Fibroblast of skin of scalp (primary cell): ENCODE measurements at places on chromosomes 11 and 22.

DNA sequence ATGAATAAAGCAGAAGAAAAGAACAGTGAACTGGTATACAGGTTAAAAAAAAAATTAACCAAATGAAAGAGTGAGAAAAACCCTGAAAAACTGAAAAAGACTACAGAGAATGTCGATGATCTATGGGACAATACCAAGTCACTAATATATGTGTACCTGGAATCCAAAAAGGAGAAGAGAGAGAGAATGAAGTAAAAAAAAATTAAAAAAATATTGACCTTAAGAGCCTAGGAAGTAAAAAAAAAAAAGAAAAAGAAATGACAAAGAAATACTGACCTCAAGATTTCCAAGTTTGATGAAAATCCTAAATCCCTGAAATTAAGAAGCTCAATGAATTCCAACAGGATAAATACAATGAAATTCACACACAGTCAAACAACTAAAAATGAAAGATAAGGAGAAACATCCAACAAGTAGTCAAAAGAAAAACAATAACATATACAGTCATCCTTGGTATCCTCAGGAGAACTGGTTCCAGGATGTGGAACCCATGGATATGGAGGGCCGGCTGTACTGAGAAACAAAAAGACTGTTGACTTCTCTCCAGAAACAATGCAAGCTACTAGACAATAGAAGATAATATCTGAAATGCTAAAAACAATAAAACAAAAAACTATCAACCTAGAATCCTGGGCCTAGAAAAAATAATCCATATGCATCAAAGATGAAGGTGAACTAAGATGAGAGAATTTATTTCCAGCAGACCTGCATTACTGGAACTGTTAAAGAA is 33.5 kb upstream of the SERPIND1 start:
- no peak for DNase-seq

- DNase-seq, result no peak
These were observed 103.1 kb downstream of the TEAD1 start for GRCh38 chr11:12777208-12777874.

DNA sequence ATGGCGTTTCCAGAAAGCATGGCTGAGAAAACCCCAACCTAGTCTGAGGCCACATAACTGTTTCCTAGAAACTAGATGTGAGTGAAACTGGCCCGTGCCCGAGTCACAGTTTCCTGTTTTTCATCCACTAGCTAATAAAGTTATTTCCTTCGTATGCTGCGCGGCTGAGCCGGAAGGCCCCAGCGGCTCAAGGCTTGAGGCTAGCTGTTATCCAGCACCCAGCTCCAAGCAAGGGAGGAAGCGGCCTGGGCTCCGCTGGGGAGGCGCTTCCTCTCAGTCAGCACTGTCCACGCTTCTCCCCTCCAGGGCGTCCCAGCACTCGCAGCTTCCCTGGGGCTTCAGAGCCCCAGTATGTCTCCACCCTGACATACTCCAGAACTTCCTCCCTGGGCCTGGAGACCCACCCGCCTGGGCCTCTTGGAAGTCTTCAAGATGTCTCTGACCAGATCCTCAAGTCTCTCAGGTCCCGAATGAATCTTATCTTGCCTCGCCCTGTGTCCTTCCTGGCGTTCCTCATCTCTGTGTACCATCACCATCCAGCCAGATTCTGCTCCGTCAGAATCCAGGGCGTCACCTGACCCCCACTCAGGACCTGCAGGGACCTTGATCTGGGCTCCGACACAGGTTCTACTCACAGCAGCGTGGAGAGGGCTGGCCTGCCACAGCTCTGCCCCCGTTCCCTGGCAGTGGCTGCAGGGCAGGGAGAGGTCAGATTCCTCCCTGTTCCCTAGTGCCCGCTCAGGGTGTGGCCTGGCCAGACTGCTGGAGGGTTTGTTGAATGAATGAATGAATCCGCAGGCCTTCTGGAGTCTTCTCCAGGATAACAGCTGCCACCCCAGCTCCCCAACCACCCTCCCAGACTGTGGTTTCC is 81.9 kb downstream of the LRRC32 start:
- no peak for DNase-seq

GRCh38 chr11:82004537-82005213 is 729.0 kb downstream of the FAM181B start:
- DNase-seq, result peak; percentile 2

GRCh38 chr11:92978271-92979111 is 9.0 kb downstream of the MTNR1B start:
- no peak for DNase-seq

DNA sequence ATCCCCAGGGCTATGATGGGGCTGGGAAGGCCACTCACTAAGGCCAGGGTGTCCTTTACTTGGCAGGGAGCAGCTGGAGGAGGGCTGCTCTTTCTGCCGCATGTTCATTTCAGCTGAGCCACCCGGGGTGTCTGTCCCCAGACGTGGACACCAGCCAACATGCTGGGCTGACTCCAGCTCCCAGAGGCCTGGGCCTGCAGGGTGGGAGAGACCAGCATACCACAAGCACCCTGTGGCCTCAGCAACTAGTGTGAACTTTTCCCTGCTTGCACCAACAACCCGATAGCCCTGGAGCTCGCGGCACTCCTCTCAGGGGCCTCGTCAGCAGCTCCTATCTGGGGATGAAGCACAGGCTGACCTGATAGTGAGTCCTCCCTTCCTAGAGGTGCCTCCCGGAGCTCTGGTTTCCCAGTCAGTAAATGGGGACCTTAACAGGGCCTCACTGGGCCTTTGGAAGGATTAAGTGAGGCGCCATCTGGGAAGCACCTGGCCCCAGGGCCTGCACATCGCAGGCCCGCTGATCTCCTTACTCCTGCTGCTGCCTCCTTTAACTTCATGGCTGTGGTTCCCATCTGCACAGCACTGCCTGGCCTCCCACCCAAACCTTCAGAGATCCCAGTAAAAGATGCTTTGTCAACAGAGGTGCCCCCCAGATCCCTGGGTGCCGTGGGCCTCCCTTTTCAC is 83.4 kb downstream of the GALNT18 start:
- no peak for DNase-seq

- no peak for DNase-seq
These were observed 846.6 kb upstream of the ANO3 start for GRCh38 chr11:25485315-25485714.

DNA sequence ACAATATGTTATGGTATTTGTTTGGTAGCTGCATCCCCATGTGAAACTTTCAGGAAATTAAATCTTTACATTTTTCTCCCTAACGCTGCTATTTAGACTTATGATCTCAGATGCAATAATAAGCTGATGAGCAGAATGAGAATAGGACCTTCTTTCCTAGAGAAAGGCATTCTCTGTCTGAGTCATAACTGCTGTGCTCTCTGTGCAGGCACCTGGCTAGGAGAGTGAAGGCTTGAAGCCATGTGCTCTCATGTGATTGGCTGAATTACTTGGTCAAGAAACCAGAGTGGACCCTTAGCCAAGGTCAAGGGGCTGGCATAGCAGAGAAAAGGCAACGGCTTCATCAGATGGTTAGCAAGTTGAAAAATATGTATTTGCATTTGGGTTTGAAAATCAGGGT is 185.0 kb downstream of the ADAMTS15 start:
- DNase-seq, result no peak

DNA sequence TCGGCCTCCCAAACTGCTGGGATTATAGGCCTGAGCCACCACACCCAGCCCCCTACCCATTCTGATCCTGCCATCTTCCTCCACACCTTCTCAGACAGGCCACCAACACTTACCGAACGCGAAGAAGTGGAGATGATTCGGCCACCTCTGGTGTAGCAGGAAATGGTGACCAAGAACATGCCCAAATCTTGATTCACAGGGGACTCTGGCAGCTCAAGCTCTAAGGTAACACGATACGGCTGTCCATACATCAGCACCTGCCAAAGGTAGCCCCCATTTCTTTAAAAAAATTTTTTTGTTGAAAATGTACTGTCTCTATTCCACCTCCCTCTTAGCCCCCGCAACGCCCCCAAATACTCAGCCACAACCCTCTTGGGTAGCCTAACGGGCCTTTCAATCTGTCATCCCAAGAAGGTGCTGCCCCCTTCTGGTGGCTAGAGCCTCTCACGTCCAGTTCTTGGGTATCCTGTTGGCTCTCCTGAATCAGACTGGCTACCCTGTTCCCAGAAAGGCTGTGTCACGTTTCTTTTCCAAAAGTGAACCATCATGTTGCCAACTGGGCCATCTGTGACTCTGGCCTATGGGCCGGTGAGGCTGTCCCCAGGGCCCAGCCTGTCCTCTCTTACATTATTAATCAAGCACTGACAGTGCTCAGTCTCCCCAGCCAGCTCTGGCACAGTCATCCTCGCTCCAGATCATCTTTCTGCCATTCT is 5.3 kb upstream of the LRRN4CL start:
- DNase-seq, result peak; percentile 76

DNA sequence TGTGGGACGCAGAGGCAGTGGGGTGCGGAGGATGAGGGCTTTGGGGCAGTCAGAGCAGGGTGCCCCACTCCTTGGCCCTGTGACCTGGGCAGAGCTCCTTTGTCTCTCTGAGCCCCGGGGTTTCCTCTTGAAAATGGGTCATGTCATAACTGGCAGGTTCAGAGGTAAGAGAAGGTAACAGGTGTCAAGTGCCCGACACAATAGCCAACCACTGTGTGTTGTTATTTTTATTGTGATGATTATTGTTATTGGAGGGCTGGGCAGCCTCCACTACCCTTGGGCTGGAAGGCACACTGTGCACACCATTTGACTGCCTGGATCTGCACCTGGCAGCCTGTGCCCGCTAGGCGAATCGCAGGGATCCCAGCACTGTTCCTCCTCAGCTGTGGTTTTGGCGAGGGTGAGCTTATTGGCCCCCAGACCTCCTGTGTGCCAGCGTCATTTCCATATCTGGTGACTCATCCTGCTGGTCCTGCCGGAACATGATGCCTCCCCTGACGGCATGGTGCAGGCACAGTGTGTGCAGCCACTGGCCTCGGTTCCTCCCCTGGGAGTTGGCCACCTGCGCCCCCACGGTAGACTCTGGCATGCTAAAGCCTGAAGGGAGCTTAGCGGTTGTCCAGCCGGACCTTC is 15.4 kb upstream of the SOX10 start:
- DNase-seq, result peak; percentile 28

- DNase-seq, result peak; percentile 79
These were observed 3.1 kb upstream of the MN1 start for GRCh38 chr22:27804470-27805297.

GRCh38 chr22:39284142-39284980 is 35.1 kb downstream of the RPL3 start:
- no peak for DNase-seq

DNA sequence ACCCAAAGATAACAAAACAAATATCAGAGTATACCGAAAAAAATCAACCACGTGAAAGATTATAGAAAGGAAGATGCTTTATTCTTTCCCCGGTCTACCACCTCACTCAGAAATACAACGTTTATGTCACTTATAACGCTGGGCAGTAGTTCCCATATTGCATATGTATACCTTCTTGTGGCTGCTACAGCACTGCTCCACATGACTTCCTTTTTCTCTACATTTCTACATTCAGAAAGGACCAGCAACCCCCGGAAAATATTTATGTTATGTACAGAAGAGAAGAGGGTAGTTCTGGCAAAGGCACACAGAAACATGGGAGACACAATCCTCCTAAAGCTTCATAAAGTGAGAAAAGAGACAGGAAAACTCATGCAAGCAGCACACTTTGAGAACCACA is 56.8 kb downstream of the MTMR2 start:
- DNase-seq, result no peak

DNA sequence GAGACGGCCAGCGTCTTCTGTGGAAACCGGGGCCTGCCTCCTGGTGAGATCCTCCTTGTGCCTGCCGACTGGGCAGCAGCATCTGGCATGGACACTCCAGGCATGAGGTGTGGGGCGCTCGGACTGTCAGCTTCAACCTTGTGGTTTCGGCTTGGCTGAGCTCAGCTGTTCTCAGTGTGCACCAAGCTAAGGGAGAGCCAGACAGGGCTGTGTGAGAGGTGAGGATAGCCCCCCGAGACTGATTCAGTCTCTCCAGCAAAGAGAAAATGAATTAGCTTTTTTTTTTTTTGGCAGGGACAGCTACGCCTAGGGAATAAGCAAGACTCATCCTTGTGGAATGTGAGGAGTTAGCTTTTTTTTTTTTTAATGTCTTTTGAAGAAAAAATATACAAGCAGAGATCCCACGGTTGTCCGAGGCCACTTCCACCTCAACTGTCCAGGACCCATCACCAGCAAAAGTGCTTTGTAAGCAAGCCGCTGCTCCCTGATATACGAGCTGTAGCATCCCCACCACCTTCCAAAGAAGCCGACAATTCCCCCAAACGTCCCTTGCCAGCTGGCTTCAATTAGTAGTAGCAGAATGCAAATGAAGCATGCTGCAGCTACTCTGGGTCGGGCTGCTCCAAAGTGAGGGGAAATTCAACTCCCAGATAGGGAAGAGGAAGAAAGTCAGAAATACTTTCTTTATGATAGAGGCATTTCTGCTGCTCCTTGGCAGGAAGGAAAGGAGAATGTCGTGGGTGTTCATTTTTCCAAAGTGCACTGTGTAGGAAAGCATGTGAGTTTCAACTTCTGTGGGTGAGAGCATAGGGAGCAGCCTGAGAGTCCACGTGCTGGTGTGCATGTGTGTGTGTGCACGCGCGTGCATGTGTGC is 9.7 kb upstream of the THY1 start:
- peak; percentile 93 for DNase-seq

DNA sequence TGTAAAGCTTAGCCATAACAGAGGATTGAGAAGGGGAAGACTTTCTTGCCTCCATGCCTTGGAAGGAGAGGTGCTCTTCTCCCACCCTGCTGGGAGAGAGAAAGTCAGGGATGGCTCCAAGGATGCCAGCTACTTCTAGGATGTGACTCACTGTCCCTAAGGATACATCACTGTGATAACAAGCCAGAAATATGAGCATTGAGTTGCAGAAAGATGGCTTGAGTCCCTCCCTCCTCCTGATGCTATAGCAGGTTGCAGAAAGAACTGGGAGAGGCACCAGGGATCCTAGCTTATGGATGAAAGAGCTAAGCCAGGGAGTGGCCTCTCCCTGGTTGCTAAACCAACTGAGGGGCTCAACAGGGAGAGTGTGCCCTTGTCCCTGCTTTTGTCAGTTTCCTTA is 27.8 kb upstream of the FJX1 start:
- peak; percentile 78 for DNase-seq

DNA sequence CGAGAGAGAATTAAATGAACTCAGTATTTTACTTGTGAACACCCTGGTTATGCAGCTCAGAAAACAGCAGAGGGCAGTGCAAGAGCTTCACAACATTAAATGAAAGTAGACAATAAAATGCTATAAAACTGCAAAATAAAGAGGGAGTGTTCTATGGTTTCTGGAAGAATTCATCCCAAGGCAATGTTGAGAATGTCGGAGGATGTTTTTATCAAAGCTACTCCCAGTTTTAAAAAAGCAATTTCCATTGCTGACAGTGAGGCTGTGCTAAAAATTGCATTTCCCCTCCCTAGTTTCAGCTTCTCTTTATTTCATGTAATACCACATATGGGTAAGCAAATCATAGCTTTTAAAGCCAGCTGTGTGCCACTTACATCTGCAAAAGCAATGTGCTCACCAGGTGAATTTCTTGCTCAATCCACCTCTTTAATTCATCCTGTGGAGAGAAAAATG is 296.8 kb downstream of the RAB38 start:
- DNase-seq, result peak; percentile 64

- peak; percentile 56 for DNase-seq
These were observed 1.7 kb downstream of the TIMP3 start for GRCh38 chr22:32803020-32803737.

GRCh38 chr11:29214833-29215232 is 802.0 kb downstream of the KCNA4 start:
- no peak for DNase-seq
